ENCODE measurements at places on chromosomes 6 and 20. TPM values are rescaled to one million over a fixed set of nuclear protein-coding genes. Genes with fewer than 3 reads are reported as not detected.

HLA-DRB5 gene
- total RNA-seq, result not detected

SAMD3 gene
- not detected for total RNA-seq

NRN1 gene
- 0.79 TPM for total RNA-seq

SLC22A7 gene
- total RNA-seq, result not detected

NCOA5 gene
- 25.0 TPM for total RNA-seq

TCP11 gene
- total RNA-seq, result not detected

OR2B2 gene
- total RNA-seq, result not detected

LY6G6D gene
- not detected for total RNA-seq

FAM217A gene
- not detected for total RNA-seq

C6orf132 gene
- total RNA-seq, result 1.7 TPM

SLC22A16 gene
- not detected for total RNA-seq

PRL gene
- not detected for total RNA-seq

TDRD6 gene
- total RNA-seq, result not detected

MTFR2 gene
- 12.1 TPM for total RNA-seq

VGLL2 gene
- not detected for total RNA-seq

CLDN20 gene
- not detected for total RNA-seq

PRDM1 gene
- 4.2 TPM for total RNA-seq

NRSN1 gene
- total RNA-seq, result not detected

CD109 gene
- 26.7 TPM for total RNA-seq

KCNS1 gene
- total RNA-seq, result not detected

All from A549 treated with CpdA at 1 μM for 4 hours (cell line).